Endothelial cell of umbilical vein (primary cell): ENCODE measurements at places on chromosomes 12 and 14. TPM values are rescaled to one million over a fixed set of nuclear protein-coding genes. Genes with fewer than 3 reads are reported as not detected.

BMAL2 gene
- 30.9 and 33.3 TPM in 2 replicates for total RNA-seq

DNA sequence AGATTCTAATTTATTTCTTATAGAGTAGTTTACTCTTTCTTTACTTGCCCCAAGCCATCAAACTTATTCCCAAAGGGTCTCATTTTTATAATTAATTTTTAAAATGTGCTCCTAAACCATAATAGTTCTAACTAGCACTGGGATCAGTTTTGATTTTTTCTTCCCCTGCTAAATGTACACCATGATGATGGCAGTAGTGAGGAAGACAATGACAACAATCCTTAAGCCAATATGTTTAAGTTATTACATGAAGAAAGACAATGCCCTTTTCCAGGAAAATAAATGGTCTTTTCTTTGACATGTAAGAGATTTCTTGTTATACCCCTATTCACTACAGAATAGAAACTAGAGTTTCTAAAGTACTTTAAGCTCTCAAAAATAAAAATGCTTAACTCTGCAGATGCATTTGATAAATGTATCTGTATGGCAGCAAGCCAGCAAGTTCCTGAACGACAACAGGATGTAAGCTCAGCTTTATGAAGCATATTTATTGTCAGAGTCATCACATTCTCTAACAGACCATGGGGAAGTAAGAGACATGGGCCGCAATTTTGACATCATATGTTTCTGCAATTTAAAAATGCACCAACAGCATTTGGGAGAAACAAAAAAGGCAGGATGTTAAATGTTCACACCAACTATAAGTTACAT, 36.0 kb upstream of the SNX6 start:
- no peak overlapping the region for H3K4me3 ChIP-seq
- peak; percentile 89 for DNase-seq
- H3K27ac ChIP-seq: peak overlapping the region; percentile 87
- peaks cover 18% of the 10 kb centered on the region for H3K4me1 ChIP-seq

DNA sequence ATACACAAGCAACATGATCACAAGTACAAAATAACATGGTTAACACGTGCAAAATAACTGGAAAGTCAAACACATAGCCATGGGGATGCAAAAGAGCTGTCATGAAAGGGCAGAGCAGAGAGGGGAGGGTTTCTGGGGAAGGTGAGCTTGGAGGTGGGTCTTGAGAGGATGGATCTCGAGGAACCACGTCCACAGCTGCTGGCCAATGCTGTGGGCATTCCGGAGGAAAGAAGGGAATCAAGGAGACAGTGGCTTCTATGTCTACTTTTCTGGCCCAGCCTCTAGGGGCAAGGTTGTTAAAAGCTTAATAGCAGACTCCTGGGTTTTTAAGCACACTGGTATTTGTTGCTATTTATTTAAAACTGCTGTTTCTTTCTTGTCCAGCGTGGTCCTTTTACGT, 8.4 kb upstream of the MYH7 start:
- DNase-seq: no peak
- H3K27me3 ChIP-seq: peaks cover 8% of the 10 kb centered on the region
- H3K27ac ChIP-seq: no peak overlapping the region

GRCh38 chr12:121908702-121909101, 9.7 kb upstream of the CFAP251 start:
- H3K27ac ChIP-seq: no peak overlapping the region
- no peak overlapping the region for H3K4me3 ChIP-seq
- peaks cover 11% of the 10 kb centered on the region for H3K36me3 ChIP-seq
- no peaks in the 10 kb centered on the region for H3K27me3 ChIP-seq

DNA sequence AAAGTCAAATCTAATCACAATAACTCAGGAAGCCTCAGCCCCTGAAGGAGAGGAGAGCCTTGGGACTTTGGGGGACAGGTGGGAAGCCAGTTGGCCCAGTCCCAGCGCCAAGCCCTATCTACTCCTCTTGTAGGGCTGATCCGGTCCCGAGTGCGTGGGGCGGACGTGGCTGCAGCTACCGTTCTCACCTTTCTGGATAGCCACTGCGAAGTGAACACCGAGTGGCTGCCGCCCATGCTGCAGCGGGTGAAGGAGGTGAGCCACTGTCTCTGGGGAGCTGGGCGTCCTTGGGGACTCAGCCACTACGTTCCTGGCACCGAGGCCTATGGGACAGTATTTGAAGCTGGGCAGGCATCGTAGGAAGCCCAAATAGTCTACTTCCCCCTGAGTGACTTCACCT, 68.4 kb downstream of the GALNT16 start:
- no peak overlapping the region for H3K4me3 ChIP-seq
- H3K27me3 ChIP-seq: peaks cover 7% of the 10 kb centered on the region
- no peaks in the 10 kb centered on the region for H3K4me1 ChIP-seq
- no peaks in the 10 kb centered on the region for H3K36me3 ChIP-seq
- DNase-seq: no peak

DNA sequence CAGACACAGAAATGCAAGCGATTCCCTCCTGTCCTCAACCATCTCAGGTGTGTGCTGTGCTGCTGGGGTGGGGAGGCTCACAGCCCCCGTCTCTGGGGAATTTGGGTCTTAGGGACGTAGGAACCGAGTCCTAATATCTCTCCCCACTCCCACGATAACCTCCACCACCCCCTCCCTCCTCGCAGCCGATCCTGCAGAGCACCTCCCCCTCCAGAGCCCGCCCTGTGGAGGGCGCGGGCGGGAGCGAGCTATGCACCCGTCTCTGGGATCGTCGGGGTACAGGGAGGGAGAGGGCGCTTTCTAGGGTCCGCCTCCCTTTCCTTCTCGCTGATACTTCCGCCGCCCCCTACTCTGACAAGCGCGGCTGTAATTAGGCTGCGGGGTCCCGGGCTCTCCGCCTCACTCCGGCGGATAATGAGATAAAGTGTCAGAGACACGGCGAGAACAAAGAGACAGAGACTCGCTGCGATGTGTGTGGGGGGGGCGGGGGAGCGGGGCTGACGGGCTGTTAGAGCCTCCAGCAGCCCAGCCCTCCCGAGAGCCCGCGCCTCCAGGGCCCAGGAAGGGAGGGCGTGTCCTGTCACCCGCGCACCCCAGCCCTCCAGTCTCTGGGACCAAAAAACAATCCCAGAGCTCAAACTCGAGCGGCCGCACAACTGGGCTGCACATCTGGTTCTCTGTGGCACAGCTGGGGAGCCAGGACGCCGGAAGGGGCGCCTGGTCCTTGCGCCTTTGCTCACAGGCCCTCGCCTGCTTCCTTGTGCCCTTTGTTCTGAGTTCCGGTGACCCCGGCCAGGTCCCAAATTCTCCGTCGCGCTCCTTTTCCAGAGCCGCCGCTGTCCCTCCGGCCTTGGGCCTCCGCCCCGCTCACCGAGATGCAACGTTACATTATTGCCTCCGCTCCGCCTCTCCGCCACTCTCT, 8.7 kb downstream of the SHMT2 start:
- no peak for DNase-seq
- peaks cover 9% of the 10 kb centered on the region for H3K36me3 ChIP-seq
- H3K27me3 ChIP-seq: peaks cover 52% of the 10 kb centered on the region
- peaks cover 27% of the 10 kb centered on the region for H3K4me1 ChIP-seq
- peak overlapping the region; percentile 35 for H3K4me3 ChIP-seq
